Pancreas (tissue), 10 donors: ENCODE measurements at places on chromosomes 3 and 15. TPM values are rescaled to one million over a fixed set of nuclear protein-coding genes. Genes with fewer than 3 reads are reported as not detected.

DNA sequence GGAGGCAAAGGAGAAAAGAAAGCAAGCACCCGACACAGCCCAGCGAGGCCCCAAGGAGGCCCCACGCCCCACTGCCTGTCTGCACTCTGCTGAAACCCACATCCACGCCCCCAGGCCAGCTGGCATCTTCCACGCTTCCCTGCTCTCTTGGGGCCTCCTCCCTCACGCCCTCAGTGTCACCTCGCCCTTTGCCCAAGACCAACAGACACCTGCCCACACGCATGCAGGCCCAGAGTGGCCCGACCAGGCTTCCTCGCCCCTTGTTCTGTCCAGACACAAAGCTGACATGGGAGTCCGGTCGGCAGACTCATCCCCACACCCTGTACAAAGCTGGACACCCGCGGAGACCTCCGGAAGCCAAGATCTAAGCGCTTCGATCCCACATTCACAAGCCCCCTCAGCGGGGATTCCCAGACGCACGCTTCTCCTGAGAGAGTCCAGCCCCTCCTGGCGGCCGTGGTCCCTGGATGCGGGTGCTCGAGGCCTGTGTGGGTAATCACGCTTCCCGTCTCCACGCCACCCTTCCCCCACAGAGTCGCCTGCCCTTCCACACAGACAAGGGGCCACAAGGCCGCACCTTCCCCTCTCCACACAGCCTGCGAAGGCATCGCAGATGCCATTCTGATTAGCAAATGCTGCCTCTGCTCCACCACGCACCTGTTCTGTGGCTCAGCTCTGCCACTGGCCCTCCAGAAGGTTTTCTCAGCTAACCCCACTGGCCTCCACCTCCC, 176.6 kb downstream of the XXYLT1 start:
- no peak for DNase-seq

- DNase-seq: no peak
Observed at GRCh38 chr15:95170561-95171380, 939.4 kb downstream of the MCTP2 start.

The UBE3A gene
- total RNA-seq: 40.6 TPM

The ANXA2 gene
- 476 TPM for total RNA-seq

- no peak for DNase-seq
Observed at GRCh38 chr3:11055496-11055895, 62.9 kb downstream of the SLC6A1 start.

The GOLGA6D gene
- 0.08 TPM for total RNA-seq

The SCN11A gene
- total RNA-seq: 0.16 TPM

GRCh38 chr3:27581852-27582251, 97.7 kb upstream of the SLC4A7 start:
- no peak for DNase-seq

GRCh38 chr15:91952216-91952615, 98.7 kb downstream of the SLCO3A1 start:
- no peak for DNase-seq

- no peak for DNase-seq
Observed at GRCh38 chr15:93179072-93179471, 90.1 kb upstream of the RGMA start.

- DNase-seq: no peak
Observed at GRCh38 chr3:120470870-120471269, 20.1 kb upstream of the FSTL1 start.

GRCh38 chr3:29426302-29427226, 145.7 kb downstream of the RBMS3 start:
- no peak for DNase-seq

DNA sequence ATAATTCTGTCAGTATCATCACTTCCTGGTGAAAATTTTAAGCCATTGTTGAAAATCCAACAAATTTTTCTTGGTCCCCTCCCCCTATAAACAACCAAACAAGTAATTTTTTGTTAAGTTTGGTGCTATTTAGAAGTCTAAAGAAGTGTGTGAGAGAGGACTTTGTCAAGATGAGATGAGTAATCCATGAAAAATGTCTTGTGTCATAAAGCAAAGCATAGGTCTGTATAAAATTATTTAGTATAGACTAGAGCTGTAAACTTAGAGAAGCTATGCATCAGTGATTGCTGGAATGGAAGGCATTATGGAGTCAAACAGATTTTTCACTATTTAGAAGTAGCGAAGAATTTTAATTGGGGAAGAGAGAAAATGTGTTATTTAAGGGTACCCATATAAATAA, 31.4 kb downstream of the MAPK6 start:
- no peak for DNase-seq

GRCh38 chr3:2513986-2514385, 415.3 kb downstream of the CNTN4 start:
- no peak for DNase-seq

The GOLGA6A gene
- not detected for total RNA-seq

The CAMP gene
- not detected for total RNA-seq

DNA sequence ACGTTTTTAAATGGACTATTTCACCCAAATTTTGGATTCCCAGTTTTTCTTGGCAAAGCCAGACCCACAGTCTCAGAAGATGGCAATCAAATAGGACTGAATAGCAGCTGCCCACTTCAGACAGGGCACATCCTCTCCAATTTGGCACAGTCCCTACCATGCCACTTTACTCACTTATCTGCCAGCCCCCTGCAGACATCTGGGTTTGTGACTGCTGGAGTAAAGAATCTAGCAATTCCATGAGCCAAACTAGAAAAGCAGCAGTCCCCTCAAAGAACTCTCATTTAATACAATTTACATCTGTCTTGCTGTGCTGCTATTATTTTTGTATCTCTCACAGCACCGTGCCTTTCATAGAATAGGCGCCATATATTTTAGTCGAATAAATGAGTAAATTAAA, 16.0 kb upstream of the LRRN1 start:
- DNase-seq: no peak
